ENCODE measurements at places on chromosomes 6 and 20. TPM values are rescaled to one million over a fixed set of nuclear protein-coding genes. Genes with fewer than 3 reads are reported as not detected.

The SRMS gene
- total RNA-seq, result not detected

The FKBP1C gene
- 0.17 TPM for total RNA-seq

DNA sequence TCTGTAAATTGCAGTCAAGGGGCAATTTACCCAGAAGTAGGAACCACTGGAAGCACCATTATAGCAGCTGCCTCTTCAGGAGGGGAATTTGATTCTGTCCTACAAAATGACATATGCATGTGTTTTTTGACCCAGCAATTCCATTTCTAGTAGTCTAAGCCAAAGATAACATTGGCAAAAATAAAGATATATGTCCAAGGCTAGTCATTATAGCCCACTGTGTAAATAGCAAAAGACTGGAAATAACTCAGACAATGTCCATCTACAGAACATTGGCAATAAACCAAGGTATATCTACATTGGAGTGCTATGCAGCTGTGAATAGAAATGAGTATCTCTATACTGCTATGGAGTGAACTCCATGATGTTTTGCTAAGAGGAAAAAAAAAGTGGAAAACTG is 12.5 kb upstream of the PANK2 start:
- no peak for DNase-seq

GRCh38 chr20:34301587-34302311 is 1.4 kb downstream of the AHCY start:
- DNase-seq, result no peak

DNA sequence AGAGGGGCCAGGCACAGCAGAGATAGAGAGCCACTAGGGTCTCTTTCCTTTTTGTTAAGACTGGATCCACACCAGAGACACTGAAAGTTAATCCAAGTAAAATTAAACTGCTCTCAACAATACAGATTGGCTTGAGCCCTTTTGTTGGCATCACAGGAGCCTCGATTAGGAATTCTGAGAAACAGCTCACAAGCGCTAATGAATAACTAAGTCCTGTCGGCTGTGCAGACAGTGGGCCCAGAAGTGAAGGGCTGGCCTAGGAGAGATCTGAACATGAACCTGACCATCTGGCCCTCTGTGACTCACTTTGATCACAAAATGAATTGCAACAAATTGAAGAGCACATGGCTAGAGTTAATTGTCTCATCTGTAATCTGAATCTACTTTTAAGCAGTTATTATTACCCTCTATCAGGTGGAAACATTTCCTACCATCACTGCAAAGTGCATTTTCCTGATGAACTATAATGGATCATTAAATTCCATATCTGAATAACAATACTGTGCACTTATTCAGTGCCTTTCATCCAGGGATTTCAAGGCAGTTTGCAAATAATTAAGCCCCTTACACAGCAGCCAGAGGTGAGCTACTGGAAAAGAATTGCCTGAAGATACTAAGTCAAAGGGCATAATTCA is 3.2 kb downstream of the BACH2 start:
- no peak for DNase-seq

- DNase-seq, result no peak
These were observed 246.7 kb downstream of the MAFB start for GRCh38 chr20:40442181-40442963.

- DNase-seq, result no peak
These were observed 190.8 kb upstream of the LAMP5 start for GRCh38 chr20:9323622-9324021.

GRCh38 chr6:109165392-109165974 is 70.2 kb downstream of the CEP57L1 start:
- peak; percentile 86 for DNase-seq

GRCh38 chr6:51098791-51099190 is 280.1 kb downstream of the TFAP2B start:
- DNase-seq, result no peak
